ENCODE measurements at places on chromosomes 12 and 14.

DNA sequence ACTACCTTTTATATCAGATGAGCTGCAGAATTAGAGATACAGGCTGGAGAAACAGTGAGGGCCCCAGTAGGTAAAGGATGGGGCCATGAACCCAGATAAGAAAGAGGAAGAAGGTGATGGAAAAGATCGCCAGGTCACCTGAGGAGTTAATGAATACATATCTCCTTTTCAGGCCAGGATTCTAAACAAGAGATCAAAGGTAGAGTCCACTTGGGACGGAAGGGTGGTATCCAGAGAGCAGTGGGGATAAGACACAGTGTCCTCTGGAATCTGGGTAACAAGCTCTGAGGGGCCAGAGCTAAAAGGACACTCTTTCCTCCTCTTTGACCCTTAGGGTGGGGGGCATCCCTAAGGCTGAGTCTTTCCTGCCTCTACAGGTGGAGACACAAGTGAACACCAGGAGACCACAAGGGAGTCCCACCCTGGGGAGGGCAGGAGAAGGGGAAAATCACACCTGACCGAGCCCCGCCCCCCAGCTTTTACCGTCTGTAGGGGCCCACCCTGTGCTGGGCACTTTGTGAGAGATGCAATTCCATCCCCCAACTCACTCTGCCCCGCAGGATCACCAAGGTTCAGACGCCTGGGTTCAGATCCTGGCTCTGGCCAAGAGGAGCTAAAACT lies 27.3 kb downstream of the SERPINA1 start:
- no peak for DNase-seq

DNA sequence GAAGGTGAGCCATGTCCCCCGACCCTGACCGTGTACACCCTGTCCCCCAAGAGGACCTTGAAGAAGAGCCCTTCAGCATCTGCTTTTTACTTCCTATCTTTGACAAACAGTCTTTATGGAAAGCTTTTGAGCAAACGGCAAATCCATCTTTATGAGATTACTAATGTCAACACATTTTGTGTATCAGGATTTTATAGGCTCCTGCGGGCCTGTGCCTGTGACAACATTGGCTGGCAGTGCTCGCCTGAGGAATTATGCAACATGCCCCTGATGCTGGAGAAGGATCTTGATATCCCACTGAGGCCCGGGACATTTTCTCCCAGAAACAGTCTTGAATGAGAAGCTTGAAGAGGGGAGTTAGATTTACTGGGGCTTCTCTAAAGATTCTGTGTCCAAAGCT lies 416.5 kb downstream of the NRXN3 start:
- DNase-seq, result no peak

DNA sequence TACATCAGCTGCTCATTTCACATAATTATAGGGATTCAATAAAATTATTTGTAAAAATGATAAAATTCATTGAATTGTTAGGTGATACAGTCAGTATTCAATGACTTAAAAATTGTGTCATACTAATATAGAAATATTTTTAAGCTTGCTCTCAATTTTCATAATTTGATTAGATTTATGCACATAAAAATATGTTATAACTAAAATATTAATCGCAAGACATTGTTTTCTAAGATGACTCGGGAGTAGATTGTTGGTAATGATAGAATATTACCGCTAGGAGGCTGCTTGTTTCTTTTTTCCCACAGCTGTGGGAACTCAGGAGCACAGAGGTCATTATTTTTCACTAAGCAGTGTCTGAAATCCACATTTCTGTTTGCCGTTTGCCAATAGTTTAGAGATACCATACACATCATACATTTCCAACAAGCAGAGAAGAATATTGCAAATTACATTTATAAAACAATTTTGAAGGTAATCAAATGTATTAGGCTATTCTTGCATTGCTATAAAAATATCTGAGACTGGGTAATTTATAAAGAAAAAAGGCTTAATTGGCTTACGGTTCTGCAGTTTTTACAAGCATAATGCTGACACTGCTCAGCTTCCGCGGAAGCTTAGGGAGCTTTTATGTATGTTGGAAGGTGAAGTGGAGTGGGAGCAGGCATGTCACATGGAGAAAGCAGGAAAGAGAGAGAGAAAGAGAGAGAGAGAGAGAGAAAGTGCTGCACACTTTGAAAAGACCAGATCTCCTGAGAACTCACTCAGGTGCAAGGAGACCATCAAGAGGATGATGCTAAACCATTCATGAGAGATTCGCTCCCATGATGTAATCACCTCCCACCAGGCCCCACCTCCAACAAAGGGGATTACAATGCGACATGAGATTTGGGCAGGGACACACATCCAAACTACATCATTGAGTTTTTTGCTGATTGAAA lies 9.2 kb downstream of the CD69 start:
- DNase-seq, result no peak

GRCh38 chr14:93033983-93034670 lies 81.6 kb downstream of the ITPK1 start:
- peak; percentile 49 for DNase-seq

DNA sequence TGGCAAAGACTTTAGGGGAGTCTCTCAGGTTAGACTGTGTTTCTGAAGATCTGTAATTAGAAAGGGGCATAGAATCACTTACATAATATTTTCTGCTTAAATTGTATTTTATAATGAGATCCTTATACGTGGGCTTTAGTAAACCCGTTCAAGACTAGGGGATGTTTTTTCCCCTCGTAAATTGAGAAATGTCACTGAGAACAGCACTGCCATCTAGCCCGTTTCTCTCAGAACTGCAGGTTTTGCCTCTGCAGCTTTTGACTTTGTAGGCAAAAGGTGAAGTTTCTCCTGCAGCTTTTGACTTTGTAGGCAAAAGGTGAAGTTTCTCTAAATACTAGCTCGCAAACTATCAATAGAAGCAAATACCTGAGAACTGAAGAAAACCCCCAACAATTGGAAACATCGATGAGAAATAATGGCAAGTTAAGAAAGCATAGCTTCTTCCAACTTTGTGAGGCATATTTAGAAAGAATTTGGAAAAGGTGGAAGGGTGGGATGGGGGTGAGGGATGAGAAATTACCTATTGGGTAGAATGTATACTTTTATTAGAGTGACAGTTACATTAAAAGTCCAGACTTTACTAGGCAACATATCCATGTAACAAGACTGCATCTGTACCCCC lies 9.9 kb upstream of the ASPG start:
- peak; percentile 28 for DNase-seq

- no peak for DNase-seq
Measured at GRCh38 chr12:91620992-91621391, 438.4 kb upstream of the DCN start.

- DNase-seq, result peak; percentile 45
Measured at GRCh38 chr12:50508970-50509663, 4.3 kb downstream of the DIP2B start.

- DNase-seq, result no peak
Measured at GRCh38 chr12:46770501-46771183, 55.2 kb downstream of the SLC38A4 start.

- DNase-seq, result peak; percentile 66
Measured at GRCh38 chr14:100683578-100683977, 43.1 kb upstream of the DLK1 start.

DNA sequence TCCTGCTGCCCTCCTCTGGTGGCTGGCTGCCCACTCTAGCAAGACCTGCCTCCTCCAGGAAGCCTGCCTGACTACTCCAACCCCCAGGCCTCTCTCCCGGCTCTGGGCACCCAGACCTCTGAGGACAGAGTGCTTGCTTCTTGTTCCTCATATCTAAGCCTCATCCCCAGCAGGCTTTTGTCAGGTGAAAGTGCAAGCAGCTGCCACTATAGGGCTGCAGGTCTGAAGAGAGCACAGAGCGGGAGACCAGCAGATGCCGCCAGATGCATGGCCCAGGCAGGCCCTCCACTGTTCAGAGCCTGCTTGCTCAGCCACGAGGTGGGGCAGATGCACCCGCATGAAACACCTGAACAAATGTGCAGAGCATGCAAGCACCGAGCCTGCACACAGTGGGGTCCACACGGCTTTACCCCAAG lies 73.0 kb downstream of the SERPINA3 start:
- no peak for DNase-seq

DNA sequence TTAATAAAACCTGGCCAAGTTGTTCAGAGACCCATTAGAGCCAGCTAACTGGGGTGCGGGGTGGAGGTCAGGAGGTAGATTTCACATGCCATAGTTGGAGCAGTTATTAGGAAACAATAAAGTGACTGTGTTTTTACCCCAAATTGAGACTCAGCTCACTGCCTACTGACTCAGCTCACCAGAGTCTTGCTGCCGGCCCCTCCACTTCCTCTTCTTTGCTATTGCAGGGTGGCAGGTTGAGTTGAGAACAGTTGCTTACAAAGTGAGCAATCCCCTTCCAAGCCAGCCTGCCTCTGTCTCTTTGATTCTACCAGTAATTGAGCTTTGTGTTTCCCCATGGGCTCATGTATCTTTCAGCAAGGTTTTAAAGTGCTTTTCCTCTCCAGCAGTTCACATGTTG lies 12.9 kb downstream of the ST8SIA1 start:
- DNase-seq, result peak; percentile 92

- peak; percentile 60 for DNase-seq
Measured at GRCh38 chr12:108364879-108365278, 25.8 kb upstream of the CMKLR1 start.

DNA sequence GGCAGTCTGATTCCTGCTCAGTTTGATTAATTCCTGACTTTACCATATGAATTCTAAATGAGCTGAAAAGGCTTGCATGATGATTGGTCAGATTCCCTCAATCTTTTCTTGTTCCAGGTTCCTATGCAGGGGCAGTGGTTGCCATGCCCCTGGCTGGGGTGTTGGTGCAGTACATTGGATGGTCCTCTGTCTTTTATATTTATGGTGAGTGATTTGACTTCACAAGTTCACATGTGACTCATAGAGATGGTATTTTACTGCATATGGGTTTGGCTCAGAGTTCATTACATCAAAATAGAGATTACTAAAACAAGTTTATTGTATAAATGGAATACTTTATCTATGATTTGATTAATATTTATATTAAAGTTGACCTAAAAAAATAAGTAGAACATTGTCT lies 44.8 kb downstream of the SLC17A8 start:
- DNase-seq, result no peak

- DNase-seq, result peak; percentile 22
Measured at GRCh38 chr14:91293281-91293680, 48.8 kb upstream of the GPR68 start.

DNA sequence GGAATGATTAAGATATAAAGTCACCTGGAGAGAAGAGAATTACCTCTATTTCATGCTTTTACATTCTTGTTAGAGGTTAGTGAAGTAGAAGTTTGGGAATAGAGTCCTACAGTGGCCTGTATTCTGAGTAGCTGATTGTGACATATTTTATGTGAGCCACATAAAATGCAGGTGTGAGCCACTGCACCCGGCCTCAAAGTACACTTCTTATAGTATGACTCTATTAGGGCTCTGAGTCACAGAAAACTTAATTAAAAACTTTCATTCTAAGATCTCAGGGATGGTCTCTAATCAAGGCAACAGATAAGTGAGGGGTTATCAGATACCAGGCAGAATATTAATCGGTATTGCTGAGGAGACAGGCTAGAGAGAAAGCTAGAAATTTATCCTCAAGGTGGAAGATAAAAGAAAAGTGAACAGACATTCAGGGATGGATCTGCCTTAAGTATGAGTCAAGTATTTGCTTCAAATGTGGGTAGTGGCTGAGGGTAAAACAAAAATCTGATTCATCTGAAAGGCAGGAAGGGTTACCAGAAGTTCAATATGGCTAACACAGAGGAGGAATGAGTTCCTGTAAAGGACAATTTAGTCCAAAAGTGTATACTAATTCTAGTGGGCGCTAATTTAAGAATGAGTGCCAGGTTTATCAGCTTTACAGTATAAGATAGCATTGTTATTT lies 5.5 kb upstream of the G2E3 start:
- DNase-seq, result no peak

DNA sequence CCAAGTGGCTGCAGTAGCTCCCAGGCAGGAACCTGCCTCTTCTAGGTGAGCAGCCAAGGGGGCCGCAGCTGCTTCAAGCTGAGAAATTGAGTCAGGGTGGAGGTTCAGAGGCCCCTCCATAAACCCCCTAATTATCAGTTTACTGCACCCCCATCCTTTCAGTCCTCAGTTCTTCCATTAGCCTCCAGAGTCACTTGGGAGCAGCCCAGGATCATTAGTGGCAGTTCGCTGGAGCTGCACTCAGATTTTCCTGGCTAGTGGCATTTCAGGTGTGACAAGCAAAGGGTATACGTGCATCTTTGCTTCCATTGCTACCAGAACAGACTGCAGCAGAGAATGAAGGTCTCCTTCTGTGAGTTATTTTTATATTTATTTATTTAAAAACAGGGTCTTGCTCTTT lies 358.7 kb downstream of the FUT8 start:
- DNase-seq, result no peak

DNA sequence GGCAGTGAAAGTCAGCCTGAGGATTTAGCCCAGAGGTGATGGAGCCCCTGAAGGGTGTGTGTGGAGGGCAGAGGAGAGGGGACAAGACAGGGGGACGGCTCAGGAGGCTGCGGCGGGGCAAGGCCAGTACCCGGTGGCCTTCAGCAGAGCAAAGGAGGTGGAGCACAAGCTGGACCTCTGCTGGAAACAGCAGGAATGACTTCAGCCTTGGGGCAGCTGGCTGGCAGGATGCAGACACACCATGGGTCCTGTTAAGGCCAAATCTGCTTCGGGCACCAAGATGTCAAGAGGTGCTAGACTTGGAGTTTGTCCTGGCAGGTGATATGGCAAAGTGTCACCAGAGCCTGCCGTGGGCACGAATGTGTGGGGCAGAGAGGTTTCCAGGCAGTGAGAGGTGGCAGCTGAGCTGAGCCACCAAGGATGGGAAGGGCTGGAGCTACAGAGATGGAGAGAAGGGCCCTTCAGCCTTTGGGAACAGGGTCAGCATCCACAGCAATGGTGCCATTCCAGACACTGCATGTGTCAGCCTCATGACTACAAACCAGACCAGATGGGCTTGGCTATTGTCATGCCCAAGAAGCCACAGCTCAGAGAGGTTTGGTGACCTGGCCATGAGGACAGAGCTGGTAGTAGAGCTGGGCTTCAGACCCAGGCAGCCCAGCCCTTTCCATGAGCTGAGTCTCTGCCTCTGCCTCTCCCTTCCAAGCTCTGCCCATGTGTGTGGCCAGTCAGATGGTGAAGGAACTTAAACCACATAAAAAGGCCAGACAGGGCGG lies 91.9 kb downstream of the LGMN start:
- no peak for DNase-seq

GRCh38 chr14:64823305-64823861 lies 56.3 kb downstream of the SPTB start:
- peak; percentile 84 for DNase-seq

DNA sequence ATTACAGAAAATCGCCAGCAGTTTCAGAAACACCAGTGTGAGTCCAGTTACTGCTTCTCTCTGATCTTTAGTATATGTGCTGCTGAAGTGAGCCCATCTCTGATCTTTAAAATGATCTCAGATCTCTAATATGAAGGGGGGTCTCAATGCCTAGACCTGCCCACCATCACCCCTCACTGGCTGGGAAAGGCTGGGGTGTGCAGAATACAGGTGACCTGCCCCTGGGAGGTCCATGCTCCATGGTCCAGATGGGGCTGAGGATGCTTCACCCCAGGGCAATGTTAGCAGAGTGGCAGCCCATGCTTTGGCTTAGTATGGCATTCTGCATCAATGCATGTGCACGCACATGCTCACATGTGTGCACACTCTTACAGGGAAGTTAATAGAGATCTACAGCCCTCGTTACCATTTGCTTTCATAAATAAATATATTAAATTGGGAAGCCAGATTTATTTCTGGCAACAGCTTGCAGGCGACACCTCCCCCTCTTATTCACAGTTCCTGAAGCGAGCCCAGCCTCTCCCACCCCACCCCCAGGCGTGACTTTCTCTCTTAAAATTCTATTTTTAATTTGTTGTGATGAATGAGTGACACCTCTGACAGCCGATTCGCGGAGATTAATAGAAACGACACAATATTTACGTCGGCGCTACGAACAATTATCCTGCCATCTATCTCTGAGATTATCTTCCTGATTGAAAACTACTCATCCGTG lies 104.7 kb upstream of the ESRRB start:
- no peak for DNase-seq

GRCh38 chr14:81521356-81521755 lies 12.3 kb downstream of the SEL1L start:
- no peak for DNase-seq

Data from NB4 (cell line).